ENCODE measurements at places on chromosomes 7 and 10.

DNA sequence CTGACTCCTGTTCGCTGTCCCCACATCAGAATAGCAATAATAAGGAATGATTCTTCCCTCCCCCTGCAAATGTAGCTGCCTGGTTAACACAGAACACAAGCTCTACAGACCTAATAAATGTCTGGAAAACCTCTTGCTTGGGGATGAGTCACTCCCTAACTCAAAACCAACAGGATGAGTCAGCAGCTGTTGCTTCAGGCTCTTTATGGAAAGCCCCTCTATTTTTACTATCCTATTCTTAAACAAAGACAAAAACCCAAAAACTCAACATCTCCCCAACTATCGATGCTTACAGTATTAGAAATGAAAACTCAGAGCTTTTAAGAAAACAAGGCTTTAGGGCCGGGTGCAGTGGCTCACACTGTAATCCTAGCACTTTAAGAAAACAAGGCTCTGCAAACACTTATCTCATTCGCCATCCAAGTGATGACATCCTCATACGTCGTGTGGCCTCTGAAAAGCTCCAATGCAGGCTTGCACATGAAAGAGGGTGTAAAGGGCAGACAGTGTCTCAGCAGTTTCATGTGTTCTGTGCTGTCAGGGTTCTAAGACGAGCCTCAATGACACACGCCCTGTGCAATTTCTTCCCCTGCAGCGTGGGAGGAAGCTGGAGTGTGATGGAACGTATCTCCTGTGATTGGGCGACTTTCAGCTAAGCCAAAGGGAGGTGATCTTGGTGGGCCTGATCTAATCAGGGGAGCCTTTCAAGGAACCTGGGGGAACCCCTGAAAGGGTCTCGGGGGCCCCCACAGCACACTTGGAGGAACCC lies 70.1 kb downstream of the AMZ1 start:
- DNase-seq: peak; percentile 78

DNA sequence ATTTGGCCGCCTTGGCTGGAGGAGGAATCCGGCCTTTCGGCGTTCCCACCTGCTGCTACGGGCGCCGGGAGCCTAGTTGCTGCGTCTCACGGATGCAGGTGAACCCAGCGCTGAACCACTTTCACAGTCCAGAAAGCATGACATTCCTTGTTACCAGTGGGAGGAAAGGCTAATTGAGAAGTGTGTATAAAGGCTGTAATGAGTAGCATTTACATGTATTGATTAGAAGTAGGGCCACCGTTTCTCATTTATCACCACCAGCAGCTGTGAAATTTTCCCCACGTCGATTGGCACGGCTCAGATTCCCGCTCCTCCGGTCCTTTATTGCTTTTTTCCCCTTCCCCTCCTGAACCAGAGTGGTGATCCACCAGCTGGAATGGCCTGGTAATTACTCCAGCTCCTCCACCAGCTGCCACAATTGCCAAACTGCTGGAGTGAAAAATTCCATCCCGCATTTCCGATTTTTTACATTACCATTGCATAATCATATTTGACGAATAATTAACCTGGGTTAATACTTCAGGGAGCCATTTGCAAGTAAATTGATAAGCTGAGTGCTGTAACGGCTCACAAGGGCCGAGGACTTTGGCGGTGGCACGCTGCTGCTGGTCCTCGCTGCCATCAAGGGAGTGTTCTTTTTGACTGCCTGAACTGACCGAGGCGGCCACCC lies 153.3 kb downstream of the POU6F2 start:
- DNase-seq: no peak

- DNase-seq: no peak
Observed at GRCh38 chr7:141558544-141559183, 7.5 kb downstream of the AGK start.

- DNase-seq: no peak
Observed at GRCh38 chr10:120039046-120039445, 146.5 kb downstream of the SEC23IP start.

- no peak for DNase-seq
Observed at GRCh38 chr7:16697507-16698199, 51.7 kb downstream of the BZW2 start.

DNA sequence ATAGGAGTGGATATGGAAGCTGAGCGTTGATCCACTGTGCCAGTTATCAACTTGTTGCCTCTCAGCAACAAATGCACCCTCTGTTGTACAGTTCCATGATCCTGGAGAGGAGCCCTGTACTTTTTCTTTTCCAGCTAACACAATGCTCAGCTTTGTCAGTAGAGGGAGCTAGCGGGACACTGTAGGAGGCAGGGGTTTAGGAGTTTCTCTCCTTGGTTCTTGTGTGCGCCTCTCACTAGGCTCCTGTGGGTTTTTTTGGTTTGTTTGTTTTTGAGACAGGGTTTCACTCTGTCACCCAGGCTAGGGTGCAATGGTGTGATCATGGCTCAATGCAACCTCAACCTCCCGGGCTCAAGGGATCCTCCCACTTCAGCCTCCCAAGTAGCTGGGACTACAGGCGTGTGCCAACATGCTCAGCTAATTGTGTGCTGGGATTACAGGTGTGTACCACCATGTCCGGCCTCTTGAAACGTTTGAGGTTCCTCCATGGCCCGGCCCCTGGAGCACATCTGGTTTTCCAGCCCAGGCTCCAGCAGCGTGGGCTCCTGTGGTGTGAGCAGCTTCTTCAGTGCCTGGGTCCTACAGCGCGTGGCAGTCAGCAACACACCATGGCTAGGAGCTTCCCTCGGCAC lies 12.0 kb upstream of the MARVELD1 start:
- DNase-seq: no peak

DNA sequence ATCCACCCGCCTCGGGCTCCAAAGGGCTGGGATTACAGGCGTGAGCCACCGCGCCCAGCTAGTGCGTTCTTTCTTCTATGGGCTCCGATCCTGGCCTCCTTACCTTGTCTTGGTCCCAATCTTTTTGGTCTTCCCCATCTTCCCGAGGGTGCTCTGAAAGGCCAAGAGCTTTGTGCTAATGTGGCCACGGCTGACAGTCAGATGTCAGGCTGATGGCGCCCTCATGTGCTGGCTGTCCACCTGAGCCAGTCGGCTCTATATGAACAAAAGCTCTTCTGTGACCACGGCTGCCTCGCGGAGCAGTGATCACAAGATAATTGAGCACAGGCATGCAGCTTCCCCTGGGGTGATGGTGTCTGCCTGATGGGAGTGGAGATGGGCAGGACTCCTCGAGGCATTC lies 11.0 kb upstream of the AHCYL2 start:
- DNase-seq: peak; percentile 82

DNA sequence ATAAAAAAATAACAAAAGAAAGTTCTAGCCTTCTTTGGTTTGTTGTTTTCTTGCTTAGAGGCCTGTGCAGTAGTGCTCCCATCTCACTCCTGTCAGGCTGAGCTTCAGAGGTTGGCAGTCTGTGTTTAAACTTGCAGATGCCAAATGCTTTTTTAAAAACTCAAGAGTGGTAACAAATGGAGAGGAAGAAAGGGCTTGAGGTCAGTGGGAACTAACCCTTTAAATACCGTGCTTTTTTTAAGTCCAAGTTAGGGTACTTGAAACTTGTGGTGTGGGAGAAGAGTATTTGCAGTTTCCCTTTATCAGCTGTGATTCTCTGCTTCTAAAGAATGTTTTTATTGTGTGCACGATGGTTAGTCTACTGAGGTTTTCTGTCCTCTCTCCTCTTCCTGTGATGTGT lies 29.4 kb downstream of the ZRANB1 start:
- no peak for DNase-seq

DNA sequence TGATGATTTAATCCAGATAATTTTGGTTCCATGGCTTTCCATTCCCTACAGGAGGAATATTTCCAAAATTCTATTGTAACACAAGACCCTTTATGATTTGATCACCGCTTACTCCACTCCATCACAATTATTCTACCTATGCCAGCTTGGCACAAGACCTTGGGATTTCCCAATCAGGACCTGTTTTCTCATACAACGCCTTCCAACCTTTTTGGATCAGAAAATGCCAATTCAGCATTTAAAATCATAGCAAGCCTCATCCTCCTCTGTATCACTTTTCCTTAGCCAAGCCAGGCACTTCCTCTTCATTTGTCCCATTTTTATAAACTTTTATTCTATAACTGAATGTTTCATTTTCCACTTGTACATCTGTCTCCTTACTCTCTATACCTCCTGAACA lies 100.9 kb downstream of the JMJD1C start:
- DNase-seq: no peak

DNA sequence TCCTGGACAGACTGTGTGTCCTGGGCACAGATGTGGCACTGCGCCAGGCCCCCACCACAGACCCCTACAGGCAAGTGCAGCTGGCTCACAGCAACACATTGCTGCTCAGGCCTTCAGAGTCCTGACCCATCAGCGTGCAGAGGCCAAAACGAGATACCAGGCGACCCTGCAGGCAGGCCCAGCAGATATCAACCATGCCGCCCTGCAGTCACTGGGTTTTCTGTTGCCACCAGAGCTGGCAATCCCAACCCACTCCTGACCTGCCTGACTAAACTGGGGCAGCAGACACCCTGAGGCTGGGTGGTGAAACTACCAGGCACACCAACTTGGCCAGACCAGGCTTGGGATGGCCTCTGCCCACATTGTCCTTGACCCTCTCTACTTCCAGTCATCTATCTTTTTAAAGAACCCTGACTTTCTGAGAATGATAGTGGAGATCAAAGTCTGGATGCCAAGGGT lies 20.3 kb downstream of the ZCCHC24 start:
- DNase-seq: no peak

DNA sequence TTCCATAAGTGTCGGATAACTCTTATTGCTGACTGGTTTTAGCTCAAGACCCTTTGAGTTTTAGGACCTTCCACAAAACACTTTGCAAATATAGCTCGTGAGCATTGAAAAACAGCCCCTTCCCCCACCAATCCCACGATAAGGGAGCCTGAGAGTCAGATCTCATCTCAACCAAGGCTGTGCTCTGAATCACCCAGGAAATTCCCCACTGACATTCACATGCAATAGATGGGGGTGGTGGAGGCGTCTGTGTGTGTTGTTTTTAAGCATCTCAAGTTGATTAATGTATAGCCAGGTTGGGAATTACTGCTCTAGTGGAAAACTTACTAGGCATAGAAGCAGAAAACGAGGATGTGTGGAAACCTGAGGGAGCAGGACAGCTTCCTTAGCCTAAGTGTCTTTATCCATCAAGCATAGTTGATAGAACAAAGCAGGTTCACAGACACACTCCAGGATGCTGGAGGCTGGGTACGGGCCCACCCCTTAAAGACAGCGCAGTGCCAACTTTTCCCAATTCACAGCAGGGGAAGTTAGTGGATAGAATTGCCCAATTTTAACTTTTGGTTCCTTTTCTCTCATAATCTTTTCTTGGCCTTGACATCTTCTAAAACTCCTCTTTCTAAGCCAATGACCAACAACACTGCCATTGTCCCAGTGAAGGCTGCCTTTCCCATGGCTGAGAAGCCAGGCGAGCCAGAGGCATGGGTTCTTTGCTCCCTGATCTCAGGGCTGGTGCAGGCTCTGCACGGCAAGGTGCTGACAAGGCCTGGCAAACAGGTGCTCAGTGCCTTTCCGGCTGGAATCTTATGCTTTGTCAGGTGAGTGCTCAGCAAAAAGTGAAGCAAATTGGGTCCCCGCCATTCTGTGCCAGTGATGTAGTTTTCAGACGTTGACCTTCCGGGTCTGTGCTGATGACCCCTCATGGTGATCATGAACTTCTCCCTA lies 98.5 kb upstream of the INSIG1 start:
- DNase-seq: no peak
